ENCODE measurements at places on chromosomes 5 and 9.

GRCh38 chr9:136372561-136373299, 739 bp downstream of the CARD9 start:
- peak; percentile 83 for DNase-seq

- DNase-seq = no peak
Observed at GRCh38 chr5:170628691-170629565, 125.1 kb downstream of the KCNIP1 start.

GRCh38 chr9:98993570-98993945, 49.9 kb downstream of the COL15A1 start:
- no peak for DNase-seq

- peak; percentile 18 for DNase-seq
Observed at GRCh38 chr9:87873607-87874303, 8.9 kb upstream of the SPATA31E1 start.

DNA sequence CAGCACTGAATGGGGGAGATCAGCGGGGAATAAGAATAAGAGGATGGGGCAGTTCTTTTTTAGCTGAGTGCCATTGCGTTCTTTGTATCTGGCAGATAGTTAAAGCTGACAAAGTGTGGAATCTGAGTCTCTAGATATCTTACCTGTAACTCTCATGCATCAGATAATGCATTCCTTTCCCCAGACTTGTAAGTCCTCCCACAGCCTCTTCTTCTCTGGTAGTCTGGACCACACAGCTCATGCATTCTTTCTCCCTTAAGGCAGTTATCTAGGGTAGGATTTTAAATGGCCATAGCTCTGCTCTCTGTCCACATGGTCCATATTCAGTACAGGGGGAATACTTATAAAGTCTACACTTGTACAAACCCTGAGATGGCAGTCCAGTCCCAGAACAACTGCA, 54.0 kb upstream of the FGF10 start:
- no peak for DNase-seq

- no peak for DNase-seq
Observed at GRCh38 chr9:132539096-132539495, 43.3 kb upstream of the BARHL1 start.

- DNase-seq = no peak
Observed at GRCh38 chr5:83377131-83377865, 94.2 kb upstream of the VCAN start.

DNA sequence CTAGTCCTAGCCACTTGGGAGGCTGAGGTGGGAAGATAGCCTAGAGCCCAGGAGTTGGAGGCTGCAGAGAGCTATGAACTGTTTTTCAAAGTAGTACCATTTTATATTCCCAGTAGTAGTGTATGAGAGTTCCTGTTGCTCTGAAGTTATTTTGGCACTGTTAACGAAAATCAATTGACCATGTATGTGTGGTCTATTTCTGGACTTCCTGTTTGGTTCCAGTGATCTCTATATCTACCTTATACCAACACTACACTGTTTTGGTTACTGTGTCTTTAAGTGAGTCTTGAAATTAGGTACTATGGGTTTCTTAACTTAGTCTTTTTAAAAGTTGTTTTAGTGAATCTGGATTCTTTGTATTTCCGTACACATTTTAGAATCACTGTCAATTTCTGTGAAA, 13.6 kb downstream of the SLF1 start:
- DNase-seq = no peak

DNA sequence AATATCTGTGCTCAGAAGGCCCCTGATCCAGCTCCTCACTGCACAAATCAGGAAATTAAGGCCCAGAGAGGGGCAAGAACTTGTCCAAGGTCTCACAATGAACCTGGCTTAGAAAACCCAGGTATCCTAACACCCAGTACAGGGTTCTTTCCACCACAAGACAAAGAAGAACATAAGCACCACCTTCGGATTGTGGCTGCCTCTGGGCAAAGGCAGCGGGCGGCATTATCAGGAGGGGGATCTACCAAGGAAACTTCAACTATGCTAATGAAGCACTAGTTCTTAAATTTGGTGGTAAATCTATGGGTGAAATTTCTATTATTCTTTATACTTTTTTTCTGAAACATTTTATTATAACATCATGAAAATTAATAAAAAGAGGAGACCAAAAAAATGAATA, 17.9 kb downstream of the ANXA6 start:
- DNase-seq = no peak

- no peak for DNase-seq
Observed at GRCh38 chr5:142530904-142531303, 155.0 kb downstream of the FGF1 start.

DNA sequence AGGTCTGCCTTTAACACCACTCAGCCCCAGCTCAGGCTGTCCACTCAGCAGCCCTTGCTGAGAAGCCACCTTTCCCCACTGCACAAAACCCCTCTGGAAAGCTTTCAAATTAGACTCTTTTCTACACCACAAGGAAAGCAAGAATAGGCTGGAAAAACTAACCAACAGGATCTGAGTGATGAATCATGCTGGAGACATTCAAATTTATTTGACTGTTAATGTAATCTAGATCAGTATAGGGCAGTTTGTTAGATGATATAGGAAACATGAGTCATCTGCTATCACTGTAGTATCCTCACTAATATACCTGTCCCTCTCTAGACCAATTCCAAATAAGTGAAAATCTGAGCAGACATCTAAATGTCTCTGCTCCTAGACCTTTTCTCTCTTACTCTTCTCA, 127.8 kb upstream of the PAM start:
- DNase-seq = no peak

DNA sequence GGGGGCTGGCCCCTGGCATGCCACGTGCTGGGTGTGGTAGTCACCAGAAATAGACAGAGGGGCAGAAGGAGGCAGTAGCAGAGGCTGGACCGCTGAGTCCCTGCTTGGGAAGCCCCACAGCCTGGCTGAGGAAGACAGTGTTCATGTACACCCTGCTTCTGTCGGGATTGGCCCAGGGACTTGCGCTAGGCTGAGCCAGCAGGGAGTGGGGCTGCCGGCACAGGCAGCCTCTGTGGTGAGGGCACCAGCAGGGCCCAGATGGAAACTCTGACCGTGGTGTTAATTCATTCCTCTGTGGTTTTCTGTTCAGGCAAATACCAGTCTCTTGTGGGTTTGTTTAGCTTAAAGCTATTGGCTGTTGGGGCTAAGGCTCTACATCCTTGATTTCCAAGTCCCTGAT, 108.6 kb upstream of the RAD23B start:
- no peak for DNase-seq

DNA sequence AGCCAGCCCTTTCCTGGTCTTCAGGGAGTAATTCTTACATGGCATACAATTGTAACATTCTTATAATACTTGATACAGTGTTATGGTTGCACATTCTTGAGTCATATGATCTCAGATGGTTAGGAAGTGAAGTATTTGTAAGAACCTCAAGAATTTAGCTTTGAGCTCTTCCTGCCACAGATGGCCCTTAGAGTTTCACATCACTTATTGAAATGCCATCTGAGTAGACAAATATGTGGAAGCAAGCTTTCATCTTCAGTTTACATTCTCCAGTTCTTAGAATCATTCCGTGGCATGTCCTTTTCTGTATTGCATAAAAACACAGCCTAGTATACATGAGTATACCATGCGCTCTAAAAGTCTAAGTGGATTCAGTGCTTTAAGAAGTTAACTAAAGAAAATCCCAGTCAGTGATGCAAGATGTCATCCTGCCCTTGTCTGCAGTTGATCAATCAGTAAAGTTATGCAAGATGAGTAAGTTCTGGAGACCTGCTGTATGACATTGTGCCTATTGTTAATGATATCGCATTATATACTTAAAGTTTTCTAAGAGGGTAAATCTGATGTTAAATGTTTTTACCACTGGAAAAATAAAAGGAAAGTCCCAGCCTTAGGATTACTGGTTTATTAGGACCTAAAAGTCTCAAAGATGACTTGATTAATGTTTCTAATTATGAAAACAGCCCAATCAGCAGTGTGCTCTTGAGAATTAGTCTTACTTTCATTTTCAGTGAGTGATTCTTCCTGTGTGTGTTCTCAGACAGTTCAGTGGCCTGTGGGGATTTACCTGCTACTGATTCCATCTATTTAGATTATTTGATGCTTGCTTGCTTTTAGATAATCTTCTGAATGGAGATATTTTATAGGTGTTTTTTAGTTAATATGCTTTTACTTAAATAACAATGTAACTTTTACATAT, 29.4 kb downstream of the RHOBTB3 start:
- DNase-seq = no peak

- DNase-seq = peak; percentile 10
Observed at GRCh38 chr9:138114501-138115245, 237.1 kb downstream of the CACNA1B start.

GRCh38 chr5:33494466-33494865, 53.7 kb downstream of the TARS1 start:
- DNase-seq = no peak

DNA sequence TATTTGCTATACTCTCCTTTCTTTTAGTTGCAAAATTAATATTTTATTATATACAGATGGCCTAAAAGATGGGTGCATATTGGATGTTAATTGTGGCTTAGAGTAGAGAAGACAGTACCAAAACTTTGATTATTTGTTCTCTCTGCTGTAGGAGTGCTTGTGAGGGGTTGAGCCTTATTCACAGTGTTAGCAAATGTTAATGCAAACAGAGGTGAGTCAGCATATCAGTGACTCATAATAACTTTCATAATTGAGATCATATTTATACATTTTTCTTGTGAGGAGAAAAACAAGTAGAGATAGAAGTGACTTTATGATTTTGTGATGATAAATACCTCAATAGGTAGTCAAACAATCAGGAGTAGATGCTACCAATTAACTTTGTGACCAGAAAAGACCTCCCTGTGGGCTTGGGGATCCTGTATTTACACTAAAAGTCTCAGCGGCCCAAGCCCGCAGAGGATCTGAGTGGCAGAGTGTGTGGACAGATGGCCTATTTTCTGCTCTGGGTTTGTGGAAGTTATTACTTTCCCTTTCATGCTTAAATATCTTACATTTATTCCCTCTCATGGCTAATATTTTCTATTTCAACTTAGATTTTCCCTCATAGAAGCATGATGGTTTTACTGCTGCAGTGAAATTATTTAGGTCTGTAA, 226.5 kb downstream of the TAF11L14 start:
- DNase-seq = no peak

DNA sequence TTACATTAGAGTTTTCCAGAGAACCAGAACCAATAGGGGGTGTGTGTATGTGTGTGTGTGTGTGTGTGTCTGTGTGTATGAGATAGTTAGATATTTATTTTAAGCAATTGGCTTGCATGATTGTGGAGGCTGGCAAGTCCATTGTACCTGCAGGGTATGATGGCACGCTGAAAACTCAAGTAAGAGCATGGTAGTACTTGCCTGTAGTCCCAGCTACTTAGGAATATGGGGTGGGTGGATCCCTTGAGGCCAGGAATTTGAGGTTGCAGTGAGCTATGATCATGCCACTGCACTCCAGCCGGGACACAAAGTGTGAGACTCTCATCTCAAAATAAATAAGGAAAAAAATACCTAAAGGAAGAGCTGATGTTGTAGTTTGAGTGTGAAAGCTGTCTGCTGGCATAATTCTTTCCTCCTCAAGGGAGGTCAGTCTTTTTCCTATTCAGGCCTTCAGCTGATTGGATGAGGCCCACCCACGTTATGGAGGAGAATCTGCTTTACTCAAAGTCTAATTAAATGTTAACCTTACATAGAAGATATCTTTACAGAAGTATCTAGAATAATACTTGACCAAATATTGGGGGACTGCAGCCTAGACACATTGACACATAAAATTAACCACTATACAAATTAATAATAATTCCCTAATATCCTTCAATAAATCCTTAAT, 107.6 kb downstream of the FGF1 start:
- no peak for DNase-seq

DNA sequence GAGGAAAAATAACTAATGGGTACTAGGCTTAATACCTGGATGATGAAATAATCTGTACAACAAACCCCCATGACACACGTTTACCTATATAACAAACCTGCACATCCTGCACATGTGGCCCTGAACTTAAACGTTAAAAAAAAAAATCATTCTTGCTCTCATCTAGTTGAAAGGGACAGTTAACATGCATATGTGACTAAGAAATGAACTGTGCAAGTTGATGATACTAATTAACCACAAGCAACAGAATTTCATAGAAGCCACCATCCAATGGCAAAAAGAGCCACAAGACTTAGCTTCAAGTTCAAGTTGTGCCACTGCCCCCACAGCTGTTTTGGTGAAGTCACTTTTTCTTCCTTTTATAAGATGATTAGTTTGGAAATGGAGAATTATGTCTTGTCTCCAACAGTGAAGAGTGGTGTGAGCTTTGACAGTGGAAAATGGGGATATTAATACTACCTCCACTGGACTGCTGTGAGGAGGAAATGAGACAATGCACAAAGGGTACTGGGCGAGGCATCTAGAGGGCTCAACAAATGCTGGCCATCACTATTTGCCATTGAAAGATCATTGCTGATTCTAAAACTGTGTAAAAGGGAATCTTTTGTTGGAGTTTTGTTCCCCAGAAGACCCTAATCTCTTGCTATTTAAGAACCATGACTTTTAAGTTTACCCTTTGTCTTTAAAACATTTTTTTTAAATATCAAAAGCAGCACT, 202.1 kb downstream of the EBF1 start:
- no peak for DNase-seq

- DNase-seq = no peak
Observed at GRCh38 chr9:36847781-36848673, 186.0 kb downstream of the PAX5 start.

DNA sequence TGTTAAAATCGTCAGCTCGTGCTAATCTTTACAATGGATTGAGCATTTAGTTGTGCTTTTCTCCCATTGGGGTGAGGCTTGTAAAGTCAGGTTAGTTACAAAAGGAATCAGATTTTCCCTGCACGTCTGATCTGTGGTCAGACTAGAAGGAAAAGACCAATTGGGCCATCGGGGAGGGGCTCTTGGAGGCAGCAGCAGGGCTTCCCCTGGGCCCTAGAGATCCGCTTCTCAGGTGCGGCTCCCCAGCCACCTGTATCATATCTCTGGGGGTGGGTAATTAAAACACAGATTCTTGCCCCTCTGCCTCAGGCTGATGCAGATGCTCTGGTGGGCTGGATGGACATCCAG, 200.3 kb downstream of the HSPA4 start:
- peak; percentile 79 for DNase-seq

GRCh38 chr5:110288766-110289511, 437.5 kb downstream of the TMEM232 start:
- no peak for DNase-seq

- DNase-seq = no peak
Observed at GRCh38 chr5:31918739-31919138, 255.4 kb downstream of the GOLPH3 start.

GRCh38 chr5:96986450-96986849, 50.6 kb downstream of the LNPEP start:
- no peak for DNase-seq

- no peak for DNase-seq
Observed at GRCh38 chr5:104739503-104739902, 1176.9 kb upstream of the NUDT12 start.

GRCh38 chr5:37849641-37850040, 9.8 kb upstream of the GDNF start:
- DNase-seq = no peak

Data from H7 (cell line).